ENCODE measurements at places on chromosomes 13 and 19.

DNA sequence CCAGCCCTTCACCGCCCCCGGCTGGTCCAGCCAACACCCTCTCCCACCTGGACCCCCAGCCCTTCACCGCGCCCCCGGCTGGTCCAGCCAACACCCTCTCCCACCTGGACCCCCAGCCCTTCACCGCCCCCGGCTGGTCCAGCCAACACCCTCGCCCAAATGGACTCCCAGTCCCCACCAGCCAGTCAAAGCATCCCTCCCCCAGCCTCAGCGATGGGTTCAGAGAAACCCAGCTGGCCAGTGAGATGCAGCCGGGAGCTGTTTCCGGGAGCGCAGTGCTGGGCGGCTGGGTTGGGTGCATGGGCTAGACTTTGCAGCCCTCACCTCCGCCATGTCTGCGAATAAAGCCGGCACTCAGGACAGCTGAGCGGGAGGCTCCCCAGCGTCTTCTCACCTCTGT lies 6.5 kb upstream of the CDC34 start:
- no peak for DNase-seq

GRCh38 chr19:56991912-56992311 lies 127.9 kb upstream of the USP29 start:
- DNase-seq: no peak

GRCh38 chr19:15378534-15379082 lies 979 bp downstream of the AKAP8 start:
- DNase-seq: peak; percentile 55

DNA sequence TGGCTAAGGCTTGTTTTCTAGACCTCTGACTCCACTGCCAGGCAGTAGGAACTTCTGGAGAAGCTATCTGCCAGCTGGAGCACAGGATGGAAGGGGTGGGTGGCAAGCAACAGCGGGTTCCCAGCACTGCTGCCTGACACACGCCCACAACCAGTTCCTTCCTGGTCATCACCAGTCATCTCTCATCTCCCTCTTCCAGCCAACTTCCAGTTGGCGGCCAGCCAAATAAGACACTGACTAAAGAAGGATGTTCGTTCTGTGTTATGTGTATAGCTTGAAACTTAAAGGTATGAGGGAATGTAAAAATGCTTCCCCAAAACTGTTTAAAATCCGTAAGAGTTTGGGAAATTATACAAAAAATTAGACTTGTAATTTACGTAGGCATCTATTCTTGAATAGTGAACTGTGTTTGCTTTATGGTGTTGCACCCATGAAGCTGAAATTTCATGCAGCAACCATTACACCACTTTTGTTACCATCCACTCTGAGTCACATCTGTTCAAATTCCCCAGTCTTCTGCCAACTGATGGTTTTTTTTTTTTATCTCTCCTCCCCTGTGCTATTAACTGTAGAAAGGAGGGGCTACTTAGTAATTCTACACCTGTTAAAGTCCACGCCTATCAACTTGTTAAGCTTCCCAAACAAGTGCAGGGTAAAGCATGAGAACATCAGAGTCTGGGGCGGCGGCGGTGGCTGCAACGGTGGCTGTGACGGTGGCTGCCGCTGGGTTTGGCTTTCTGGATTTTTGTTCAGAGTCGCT lies 86.2 kb upstream of the FRY start:
- peak; percentile 86 for DNase-seq

DNA sequence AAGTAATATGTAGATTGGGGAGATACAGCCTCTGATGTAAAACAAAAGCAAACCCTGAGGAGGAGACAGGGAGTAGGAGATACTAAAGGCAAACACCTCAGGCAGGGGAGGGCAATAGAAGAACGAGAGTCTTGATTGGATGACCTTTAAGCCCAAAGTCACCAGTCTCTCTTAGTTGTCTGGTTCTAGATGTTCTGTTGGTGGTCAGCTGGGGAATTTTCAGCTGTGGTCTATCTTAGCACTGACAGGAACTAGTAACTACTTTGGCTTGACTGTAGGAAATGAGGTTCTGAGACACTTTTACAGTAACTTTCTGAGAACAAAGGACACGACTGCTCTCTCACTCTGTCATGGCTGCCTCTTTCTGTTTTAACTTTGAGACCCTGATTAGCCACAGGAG lies 290.7 kb upstream of the MIR17HG start:
- DNase-seq: no peak

GRCh38 chr19:29514525-29515232 lies 11.1 kb upstream of the VSTM2B start:
- DNase-seq: no peak

- no peak for DNase-seq
Observed at GRCh38 chr19:14972676-14973075, 7.0 kb downstream of the SLC1A6 start.

GRCh38 chr13:102881819-102882686 lies 36.2 kb downstream of the ERCC5 start:
- no peak for DNase-seq

DNA sequence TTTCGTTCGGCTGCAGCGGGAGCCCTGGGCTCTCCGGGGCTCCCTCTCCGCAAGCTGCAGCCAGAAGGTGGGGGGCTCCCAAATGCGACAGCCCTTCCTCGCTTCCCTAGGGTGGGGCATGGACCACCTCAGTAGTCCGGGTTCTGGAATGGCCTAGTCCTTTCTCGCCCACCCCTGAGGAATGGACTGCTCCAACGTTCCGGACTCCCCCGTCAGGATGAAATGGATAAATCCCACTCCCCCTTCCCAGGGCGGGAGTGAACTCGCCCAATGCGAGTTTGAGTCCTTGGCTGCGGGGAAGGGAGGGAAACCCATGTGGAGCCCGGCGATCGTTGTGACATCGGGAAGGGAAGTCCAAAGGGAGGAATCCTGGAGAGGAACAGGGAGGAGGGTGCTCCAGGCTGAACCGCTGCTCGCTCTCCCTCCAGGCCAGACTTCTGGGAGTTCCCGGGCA lies 5.5 kb downstream of the HRC start:
- peak; percentile 82 for DNase-seq

DNA sequence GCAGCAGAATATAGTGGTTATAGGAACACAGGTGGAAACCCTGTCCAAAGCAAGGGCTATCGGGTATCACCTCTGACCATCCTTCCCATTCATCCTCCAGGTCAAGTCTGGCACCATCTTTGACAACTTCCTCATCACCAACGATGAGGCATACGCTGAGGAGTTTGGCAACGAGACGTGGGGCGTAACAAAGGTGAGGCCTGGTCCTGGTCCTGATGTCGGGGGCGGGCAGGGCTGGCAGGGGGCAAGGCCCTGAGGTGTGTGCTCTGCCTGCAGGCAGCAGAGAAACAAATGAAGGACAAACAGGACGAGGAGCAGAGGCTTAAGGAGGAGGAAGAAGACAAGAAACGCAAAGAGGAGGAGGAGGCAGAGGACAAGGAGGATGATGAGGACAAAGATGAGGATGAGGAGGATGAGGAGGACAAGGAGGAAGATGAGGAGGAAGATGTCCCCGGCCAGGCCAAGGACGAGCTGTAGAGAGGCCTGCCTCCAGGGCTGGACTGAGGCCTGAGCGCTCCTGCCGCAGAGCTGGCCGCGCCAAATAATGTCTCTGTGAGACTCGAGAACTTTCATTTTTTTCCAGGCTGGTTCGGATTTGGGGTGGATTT lies 2.1 kb upstream of the RAD23A start:
- DNase-seq: no peak

GRCh38 chr19:6261883-6262282 lies 17.9 kb downstream of the MLLT1 start:
- no peak for DNase-seq

DNA sequence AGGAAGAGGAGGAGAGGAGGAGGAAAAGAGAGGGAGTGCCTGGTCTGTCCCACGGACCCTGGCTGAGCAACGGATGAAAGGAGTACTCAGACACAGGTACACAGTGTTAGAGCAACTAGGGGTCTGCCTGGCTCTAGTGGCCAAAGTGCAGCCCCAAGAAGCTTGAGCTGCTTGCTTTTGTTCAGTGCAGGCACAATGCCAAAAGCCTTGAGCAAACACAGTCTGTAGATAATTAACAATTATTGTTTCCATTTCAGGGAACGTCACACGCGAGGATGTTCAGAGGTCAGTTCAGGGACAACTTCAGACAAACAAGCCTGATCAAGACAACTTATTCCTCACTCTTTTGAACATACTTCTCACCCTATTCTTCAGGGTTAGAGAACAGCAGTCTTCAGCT lies 32.2 kb upstream of the ZNF726 start:
- DNase-seq: no peak

DNA sequence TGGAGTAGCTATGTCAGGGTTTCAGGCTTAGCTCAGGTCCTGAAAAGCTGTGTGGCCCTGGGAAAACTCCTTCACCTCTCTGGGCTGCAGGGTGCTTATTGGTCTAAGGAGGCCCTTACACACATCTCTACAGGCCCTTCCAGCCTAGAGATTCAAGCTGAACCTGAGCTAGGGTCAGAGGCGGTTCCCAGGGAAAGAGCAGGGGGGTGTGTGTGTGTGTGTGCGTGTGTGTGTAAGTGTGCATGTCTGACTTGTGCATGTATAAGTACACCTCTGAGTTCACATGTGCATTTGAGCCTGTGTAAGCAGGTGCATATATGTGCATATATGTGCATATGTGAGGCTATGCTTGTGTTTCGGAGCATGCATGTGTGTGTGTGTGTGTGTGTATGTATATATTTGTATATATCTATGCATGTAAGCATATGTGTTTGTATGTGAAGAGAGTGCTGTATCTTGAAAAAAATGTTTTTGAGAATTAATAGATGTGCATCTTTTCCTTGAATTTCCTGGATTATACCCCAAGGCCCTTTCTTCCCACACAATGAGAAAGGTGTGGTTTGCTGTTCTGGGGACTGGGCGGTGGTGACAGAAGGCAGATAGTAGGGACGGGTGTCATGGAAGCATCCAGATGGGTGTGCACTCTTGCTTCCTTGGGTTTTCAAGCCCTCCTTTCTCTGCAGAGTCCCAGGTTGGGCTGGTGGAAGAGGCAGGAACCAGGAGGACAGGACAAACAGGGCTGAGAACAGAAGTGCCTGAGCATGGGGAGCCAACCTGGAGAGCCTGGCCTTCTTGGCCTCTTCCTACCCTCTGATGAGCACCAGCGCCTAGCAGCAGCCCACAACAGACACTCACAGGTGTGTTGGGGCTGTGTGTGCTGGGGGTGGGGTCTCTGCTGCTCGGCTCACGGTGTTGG lies 150.3 kb upstream of the TSHZ3 start:
- DNase-seq: no peak

DNA sequence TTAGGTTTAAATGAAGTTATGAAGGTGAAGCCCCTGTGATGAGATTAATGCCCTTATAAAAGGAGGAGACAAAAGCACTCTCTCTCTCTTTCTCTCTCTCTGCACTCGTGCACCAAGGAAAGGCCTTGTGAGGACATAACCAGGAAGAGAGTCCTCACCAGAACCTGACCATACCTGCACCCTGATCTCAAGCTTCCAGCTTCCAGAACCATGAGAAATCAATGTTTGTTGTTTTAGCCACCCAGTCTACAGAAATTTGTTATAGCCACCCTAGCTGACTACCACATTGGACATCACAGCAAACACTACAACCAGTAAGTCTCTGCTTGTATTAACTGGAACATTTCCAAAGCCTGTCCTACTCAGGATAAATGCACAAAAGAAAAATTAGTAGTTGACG lies 34.7 kb upstream of the WDFY2 start:
- no peak for DNase-seq
